Activated CD4-positive, alpha-beta T cell treated with anti-CD3 and anti-CD28 coated beads for 4 hours (primary cell): ENCODE measurements at places on chromosomes 6 and 20.

- no peak for DNase-seq
These were observed 275.3 kb downstream of the FARS2 start for GRCh38 chr6:5536644-5537043.

GRCh38 chr6:14058029-14058695, 59.4 kb upstream of the CD83 start:
- DNase-seq: no peak

GRCh38 chr6:128725271-128726233, 157.4 kb upstream of the LAMA2 start:
- DNase-seq: no peak

DNA sequence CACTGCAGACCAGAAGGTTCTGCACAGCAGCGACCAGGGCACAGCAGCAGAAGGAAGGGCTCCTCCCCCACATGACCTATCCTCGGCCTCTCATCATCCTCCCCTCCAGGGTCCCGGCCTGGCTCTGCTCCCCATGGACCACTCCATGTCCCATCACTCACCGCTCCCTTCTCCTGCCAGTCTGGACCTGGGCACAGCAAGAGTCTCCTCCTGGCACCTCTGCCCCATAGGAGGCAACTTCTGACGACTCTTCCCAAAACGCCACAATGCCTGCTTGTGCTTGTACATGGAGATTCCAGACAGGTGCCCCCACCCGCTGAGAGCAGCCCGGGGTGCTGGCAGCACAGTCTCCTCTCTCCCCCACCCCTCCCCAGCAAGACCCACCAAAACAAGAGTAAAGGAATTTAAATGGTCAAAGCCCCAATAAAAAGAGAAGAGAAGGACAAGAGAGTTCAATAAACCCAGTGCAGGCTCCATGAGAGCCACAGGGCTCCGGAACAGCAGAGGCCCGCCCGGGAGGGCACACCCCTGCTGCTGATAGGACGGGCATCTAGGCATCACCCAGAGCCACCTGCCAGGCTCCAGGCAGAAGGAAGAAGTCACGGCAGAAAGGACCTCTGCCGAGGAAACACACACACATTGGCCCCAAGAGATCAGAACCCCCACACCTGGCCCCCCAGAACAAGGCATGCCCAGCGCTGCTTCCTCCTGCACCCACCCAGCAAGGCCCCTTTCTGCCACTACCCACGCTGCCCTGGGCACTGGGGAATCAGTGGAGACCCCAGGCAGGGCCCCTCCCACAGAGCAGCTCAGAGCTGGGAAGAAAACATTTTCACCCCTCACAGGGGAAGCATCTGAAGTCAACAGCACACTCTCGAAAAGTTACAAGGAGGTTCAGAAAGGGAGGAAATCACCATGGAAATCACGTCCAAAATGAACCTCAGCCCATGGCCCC, 15.2 kb downstream of the TAF4 start:
- DNase-seq: no peak

DNA sequence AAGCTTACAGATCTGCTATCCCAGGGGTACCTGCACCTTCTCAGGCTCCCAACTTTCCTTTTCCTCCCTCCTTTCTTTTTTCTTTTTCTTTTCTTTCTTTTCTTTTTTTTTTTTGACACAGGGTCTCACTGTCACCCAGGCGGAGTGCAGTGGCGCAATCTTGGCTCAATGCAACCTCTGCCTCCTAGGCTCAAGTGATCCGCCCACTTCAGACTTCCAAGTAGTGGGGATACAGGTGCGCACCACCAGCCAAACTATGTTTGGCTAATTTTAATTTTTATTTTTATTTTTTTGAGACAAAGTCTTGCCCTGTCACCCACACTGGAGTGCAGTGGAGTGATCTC, 36.0 kb downstream of the PIM1 start:
- no peak for DNase-seq

- no peak for DNase-seq
These were observed 68.7 kb downstream of the PHACTR2 start for GRCh38 chr6:143746202-143747119.

- no peak for DNase-seq
These were observed 597 bp downstream of the LY86 start for GRCh38 chr6:6588924-6589709.

DNA sequence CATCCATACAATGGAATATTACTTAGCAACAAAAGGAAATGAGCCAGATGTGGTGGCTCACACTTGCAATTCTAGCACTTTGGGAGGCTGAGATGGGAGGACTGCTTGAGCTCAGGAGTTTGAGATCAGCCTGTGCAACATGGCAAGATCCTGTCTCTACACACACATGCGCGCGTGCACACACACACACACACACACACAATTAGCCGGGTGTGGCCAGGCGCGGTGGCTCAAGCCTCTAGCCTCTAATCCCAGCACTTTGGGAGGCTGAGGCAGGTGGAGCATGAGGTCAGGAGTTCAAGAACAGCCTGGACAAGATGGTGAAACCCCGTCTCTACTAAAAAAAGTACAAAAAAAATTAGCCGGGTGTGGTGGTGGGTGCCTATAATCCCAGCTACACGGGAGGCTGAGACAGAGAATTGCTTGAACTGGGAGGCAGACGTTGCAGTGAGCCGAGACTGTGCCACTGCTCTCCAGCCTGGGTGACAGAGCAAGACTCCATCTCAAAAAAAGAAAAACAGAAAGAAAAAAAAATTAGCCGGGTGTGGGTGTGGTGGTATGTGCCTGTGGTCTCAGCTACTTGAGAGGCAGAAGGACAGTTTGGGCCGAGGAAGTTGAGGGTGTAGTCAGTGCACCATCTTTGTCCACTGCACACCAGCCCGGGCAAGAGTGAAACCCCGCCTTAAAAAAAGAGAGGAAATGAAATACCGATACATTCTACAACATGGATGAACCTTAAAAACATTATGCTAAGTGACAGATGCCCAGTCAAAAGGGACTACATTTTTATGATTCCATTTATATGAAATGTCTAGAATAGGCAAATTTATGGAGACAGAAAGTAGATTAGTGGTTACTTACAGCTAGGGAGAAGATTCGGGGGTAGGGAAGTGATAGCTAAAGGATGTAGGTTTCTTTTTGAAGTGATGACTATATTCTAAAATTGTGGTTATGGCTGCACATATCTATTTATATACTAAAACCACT, 52.5 kb downstream of the RBL1 start:
- DNase-seq: no peak

GRCh38 chr20:20487811-20488210, 119.9 kb downstream of the INSM1 start:
- no peak for DNase-seq

DNA sequence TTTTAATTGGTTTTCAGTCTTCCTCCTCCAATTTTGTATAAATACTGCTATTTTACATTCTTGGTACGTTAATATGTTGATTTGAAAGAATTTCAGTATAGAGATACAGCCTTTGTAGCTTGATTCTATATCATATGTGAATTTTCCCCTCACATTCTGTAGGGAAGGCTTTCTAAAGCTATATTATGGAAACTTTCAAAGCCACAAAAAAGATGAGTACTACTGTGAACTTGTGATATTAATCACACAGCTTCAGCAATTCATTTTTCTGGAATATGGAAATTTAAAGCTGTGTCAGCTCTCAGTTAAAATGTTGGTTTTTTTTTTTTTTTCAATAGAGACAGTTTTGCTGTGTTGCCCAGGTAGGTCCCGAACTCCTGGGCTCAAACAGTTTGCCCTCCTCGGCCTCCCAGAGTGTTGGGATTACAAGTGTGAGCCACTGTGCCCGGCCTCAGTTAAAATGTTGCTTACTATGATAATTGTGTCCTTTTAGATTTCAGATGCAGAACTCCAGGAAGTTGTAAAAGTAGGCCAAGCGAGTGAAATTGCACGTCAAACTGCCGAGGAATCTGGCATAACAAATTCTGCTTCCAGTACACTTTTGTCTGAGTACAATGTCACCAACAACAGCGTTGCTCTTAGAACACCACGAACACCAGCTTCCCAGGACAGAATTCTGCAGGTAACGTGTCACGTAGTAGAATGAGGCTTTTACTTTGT, 20.6 kb downstream of the CDC5L start:
- no peak for DNase-seq

GRCh38 chr20:3077618-3078134, 6.3 kb downstream of the OXT start:
- DNase-seq: no peak

GRCh38 chr6:146434732-146435390, 108.8 kb upstream of the RAB32 start:
- no peak for DNase-seq

DNA sequence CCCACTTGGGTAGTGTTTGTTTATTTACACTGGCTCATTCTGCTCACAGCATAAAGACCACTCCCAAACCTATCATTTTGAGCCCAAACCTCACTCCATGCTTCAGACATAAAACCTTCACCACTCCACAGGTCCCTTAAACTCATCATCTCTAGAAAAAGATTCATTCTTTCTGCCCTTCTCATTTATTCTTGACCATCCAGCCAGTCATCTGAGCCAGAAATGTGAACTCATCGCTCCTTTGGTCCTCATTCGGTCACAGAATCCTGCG, 12.4 kb downstream of the TPMT start:
- no peak for DNase-seq

DNA sequence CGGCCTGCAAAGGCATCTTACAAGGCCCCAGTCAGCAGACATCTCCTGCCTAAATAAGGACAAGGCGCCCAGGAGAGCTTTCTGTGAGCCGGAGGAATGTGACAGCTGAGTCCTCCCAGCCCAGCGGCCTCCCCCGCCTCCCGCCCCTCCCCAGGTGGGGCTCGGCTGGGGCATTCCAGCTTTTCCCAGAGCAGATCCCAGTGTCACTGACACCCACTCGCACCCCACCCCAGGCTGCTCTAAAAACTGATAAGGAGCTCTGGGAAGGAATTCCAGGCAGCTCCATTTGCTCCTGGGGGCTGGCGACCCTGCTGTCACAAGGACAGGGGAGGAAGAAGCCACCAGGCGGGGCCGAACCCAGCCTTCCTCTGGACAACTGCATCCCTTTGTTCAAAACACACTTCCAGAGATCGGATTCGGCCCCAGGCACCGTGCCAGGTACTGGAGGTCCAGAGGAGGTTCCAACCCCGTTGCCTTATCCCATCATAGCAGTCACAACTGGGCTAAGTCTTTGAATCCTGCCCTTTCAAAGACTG, 49.7 kb downstream of the JPH2 start:
- no peak for DNase-seq

DNA sequence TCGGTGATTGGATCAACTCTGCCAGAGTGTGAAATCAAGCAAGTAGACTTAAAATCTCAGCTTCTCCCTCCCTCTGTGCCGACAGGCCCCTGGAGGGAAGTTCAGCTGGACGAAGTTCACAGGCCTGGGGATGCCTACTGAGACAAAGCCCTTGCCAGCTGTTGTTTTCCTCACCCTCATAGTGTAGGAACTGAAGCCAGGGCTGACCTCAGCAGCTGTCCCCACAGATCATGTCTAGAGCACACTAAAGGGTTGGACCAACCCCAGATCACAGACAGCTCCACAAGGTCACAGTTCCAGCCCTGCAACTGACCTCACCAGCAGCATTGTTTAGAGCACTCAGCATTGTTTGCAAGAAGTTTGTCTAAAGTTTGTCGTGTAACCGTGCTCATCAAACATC, 261.9 kb upstream of the ECI2 start:
- no peak for DNase-seq

GRCh38 chr20:6764619-6765018, 2.9 kb upstream of the BMP2 start:
- no peak for DNase-seq

DNA sequence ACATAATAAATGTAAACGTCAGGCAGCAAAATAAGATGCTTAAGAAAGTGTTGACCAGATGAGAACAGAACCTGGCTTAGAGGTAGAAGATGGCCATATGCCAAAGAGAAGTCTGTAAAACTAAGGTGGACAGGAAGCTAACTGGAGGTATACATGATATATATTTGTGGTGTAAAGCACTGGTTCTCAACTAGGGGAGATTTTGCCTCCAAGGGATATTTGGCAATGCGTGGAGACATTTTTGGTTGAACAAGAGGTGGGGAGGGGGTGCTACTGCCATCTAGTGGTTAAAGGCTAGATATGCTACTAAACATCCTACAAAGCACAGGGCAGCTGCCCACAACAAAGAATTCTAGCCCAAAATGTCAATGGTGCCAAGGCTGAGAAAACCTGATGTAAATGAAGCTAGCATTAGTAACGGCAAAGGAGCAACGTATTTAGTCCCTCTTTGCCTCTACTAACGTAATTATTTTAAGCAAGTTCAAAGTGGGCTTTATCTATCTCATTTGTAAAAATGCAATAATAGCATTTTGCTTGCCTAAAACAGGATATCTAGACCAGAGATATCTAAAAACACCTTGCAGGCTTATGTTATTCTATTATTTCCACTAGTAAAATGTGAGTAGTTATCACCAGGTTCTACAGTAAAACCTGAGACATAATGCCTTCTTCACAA, 182.6 kb downstream of the RNGTT start:
- DNase-seq: peak; percentile 36

DNA sequence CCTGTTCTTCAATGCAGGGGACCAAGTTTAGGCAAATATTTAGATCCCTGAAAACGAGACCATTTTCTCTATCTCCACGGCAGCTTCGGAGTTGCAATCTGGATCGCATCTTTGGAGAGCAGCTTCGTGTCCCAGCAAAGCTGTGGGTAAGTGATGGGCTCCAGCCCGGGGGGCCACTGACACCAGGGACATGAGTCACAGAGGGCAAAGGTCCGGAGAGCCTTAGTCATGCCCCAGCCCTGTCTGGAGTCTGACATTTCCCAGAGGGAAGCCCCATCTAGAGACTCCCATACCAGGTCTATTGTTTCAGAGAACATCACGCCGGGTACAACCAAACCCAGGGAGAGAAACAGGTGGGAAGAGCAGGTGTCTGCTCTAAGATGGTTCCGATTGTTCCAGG, 95.9 kb downstream of the NFATC2 start:
- DNase-seq: no peak

GRCh38 chr6:105785066-105785811, 300.9 kb upstream of the PRDM1 start:
- no peak for DNase-seq

DNA sequence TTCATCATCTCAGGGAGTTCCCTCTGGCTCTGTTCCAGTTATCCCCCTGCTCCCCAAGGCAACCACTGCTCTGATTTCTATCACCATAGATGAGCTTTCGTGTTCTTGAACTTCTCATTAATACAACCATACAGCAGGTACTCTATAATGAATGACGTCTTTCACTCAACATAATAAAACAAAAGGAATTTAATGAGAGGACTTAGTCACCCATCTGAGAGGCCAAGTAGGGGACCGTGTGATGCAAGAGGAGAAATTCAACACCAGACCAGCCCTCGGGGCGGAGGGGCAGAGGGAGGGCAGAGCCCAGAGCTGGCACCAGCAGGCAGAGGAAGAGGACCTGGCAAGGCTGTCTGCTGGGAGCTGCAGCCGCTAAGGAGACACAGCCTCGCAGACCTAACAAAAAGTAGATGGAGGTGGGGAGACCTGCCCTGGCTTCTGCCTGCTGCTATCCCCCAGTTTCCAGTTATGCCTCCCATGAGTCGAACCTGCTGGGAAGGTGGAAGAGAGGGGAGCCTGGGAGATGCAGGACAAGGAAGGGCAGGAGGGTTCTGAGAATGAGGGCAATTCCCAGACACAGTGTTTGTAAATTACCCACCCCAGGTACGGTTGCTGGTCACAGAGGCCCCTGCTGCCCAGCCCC, 13.8 kb downstream of the CCN5 start:
- DNase-seq: no peak

GRCh38 chr6:157570104-157570503, 189.1 kb downstream of the ZDHHC14 start:
- no peak for DNase-seq

GRCh38 chr6:128648022-128648598, 127.7 kb upstream of the PTPRK start:
- DNase-seq: no peak

GRCh38 chr6:156345700-156346099, 431.5 kb upstream of the ARID1B start:
- DNase-seq: no peak

GRCh38 chr20:63369724-63370617, 8.8 kb upstream of the CHRNA4 start:
- DNase-seq: no peak
